ENCODE measurements at places on chromosomes 7 and 10. TPM values are rescaled to one million over a fixed set of nuclear protein-coding genes. Genes with fewer than 3 reads are reported as not detected.
A peak's percentile ranks its signal among the peaks of the same experiment; 100 is the strongest.

DNA sequence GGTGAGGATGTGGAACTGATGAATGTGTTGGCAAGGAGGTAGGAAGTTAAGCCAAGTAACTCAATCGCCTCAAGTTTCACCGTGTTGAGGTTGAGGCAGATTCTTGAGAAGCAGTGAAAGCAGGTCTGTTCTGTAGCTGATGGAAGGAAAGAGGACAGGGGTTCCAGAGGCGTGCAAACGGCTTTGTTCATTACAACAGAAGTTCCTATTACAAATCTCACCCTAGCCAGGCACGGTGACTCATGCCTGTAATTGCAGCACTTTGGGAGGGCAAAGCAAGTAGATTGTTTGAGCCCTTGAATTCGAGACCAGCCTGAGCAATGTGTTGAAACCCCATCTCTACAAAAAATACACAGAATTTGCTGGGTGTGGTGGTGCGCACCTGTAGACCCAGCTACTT lies 36.9 kb upstream of the PTF1A start:
- peak; percentile 36 for DNase-seq

Gene HOXA7
- not detected for total RNA-seq

DNA sequence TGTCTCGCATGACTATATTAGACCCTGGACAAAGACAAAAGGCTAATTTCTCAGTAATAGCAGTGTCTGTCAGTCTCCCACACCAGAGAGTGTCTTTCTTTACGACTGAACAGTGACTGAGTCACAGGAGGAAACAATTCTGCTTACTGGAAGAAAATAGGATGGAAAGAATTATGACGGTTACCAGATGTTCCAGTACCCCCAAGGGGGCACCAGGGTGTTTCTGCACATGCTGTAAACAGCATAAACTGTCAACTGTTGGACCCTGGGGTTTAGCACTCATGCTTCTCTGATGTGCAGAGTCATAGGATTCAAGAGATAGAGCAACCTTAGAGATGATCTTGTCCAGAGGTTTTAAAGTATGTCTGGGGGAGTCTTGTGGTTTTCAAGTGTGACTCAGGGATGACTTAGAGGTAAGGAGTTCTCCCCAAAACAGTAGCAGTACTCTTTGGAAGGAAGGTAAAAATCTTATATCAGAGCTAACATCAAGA lies 291.7 kb downstream of the THSD7A start:
- peak; percentile 77 for DNase-seq

GRCh38 chr10:101236376-101237080 lies 7.3 kb upstream of the LBX1 start:
- DNase-seq, result peak; percentile 42

DNA sequence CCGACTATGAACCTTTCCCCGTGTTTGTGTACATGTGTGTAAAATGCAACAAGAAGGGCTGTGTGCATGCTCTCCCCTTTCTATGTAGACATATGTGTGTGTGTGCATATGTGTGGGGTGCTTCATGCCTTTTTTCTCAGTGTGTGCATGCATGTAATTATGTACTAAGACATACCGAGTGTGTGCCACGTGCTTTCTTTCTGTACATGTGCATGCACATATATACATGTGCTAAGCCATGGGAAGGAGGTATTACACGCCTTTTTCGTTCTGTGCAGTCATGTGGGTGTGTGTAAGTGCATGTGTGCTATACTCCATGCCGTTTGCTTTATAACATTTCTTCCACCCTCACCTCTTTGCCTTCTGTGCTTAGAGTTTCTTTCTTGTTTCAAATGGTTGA lies 544.3 kb downstream of the TNS3 start:
- DNase-seq, result no peak

Gene C10orf53
- total RNA-seq, result 0.11 TPM

- DNase-seq, result no peak
Observed at GRCh38 chr10:124003871-124004662, 89.3 kb downstream of the CHST15 start.

Data from cardiac muscle cell (in vitro differentiated cells and primary cell).